ENCODE measurements at places on chromosomes 4 and X. TPM values are rescaled to one million over a fixed set of nuclear protein-coding genes. Genes with fewer than 3 reads are reported as not detected.

The PHKA2 gene
- polyA plus RNA-seq: 20.5 TPM

The PPP2R3B gene
- 19.4 TPM for polyA plus RNA-seq

The CCDC110 gene
- not detected for polyA plus RNA-seq

The NAP1L2 gene
- 0.12 TPM for polyA plus RNA-seq

The SPARCL1 gene
- polyA plus RNA-seq: not detected

The CT45A10 gene
- not detected for polyA plus RNA-seq

The PRIMPOL gene
- polyA plus RNA-seq: 8.0 TPM

The KLHL13 gene
- 27.6 TPM for polyA plus RNA-seq

The STAG2 gene
- 11.3 TPM for polyA plus RNA-seq

DNA sequence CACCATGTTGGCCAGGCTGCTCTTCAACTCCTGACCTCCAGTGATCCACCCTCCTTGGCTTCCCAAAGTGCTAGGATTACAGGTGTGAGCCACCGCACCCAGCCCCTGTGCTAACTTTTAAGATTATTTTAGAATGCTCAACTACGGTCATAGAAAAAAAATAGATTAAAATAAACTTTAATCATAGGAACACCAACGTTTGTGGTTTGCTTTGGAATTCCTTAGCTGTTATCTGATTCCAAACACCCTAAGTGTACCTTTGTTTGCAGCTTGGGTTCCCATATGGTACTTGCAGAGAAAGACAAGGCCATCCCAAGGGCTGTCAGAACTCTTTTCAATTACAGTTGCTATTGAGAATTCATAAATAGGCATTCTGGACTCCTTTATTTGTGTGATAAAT lies 90.1 kb upstream of the EFHC2 start:
- H3K4me1 ChIP-seq: no peaks in the 10 kb centered on the region
- no peaks in the 10 kb centered on the region for H3K27me3 ChIP-seq
- H3K36me3 ChIP-seq: no peaks in the 10 kb centered on the region
- no peak overlapping the region for H3K4me3 ChIP-seq
- H3K27ac ChIP-seq: no peak overlapping the region

DNA sequence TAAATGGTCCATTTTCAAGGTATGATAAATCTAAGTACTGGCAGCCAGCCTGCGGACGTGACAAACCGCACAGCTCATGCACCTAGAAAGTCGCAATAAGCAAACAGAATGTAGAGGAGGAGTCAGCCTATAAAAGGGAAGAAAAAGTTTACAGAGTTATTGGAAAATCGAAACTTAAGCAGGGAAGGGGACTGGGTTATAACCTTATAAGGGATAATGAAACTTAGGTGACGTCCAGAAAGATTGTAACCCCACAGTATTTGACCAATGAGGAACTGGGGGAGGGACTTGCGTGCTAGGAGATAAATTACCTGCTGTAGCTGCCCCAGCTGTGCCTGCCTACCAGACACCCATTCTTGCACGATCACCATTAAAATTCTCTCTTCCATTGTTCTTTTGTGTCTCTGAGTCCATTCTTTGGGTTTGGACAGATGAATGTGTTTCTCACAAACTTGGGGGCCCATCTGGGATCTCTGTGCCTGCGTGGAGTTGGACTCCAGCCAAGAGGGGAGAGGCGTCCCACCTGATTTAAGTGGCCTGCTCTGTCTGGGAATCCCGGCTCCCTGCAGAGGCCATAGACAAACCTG lies 61.0 kb downstream of the ZCCHC12 start:
- H3K27me3 ChIP-seq: peaks cover 21% of the 10 kb centered on the region
- no peak overlapping the region for H3K27ac ChIP-seq
- no peaks in the 10 kb centered on the region for H3K36me3 ChIP-seq
- no peak overlapping the region for H3K4me3 ChIP-seq
- H3K4me1 ChIP-seq: no peaks in the 10 kb centered on the region
- no peak for DNase-seq

- no peak overlapping the region for H3K27ac ChIP-seq
- no peak overlapping the region for H3K4me3 ChIP-seq
- peak; percentile 9 for DNase-seq
- no peaks in the 10 kb centered on the region for H3K27me3 ChIP-seq
- no peaks in the 10 kb centered on the region for H3K4me1 ChIP-seq
- H3K36me3 ChIP-seq: no peaks in the 10 kb centered on the region
These were observed 82.9 kb downstream of the LAS1L start for GRCh38 chrX:65451663-65452062.

- H3K27me3 ChIP-seq: peaks cover 6% of the 10 kb centered on the region
- H3K36me3 ChIP-seq: no peaks in the 10 kb centered on the region
- DNase-seq: no peak
These were observed 341.7 kb upstream of the FAT1 start for GRCh38 chr4:187065396-187065795.

DNA sequence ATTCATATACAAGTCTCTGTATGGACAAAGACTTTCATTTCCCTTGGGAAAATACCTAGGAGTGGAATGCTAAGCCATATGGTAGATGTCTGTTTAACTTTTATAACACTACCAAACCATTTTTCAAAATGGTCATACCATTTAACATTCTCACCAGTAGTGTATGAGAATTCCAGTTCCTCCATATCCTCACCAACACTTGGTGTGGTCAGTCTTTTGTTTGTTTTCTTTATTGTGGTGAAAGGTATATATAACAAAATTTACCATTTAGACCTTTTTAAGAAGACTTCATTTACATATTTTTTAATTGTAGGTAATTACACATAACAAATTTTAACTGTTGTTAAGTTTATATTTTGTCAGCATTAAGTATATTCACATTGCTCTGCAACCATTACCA lies 12.7 kb upstream of the APLN start:
- no peak overlapping the region for H3K4me3 ChIP-seq
- H3K27ac ChIP-seq: no peak overlapping the region
- DNase-seq: no peak
- no peaks in the 10 kb centered on the region for H3K36me3 ChIP-seq

GRCh38 chrX:37825215-37825842 lies 22.0 kb downstream of the DYNLT3 start:
- no peaks in the 10 kb centered on the region for H3K4me1 ChIP-seq
- DNase-seq: peak; percentile 12
- peaks cover 4% of the 10 kb centered on the region for H3K27me3 ChIP-seq
- no peaks in the 10 kb centered on the region for H3K36me3 ChIP-seq

- H3K4me1 ChIP-seq: peaks cover 4% of the 10 kb centered on the region
- H3K4me3 ChIP-seq: peak overlapping the region; percentile 61
- H3K27ac ChIP-seq: peak overlapping the region; percentile 85
- peaks cover 2% of the 10 kb centered on the region for H3K36me3 ChIP-seq
- DNase-seq: no peak
These were observed 817 bp upstream of the WDR19 start for GRCh38 chr4:39181520-39181904.

DNA sequence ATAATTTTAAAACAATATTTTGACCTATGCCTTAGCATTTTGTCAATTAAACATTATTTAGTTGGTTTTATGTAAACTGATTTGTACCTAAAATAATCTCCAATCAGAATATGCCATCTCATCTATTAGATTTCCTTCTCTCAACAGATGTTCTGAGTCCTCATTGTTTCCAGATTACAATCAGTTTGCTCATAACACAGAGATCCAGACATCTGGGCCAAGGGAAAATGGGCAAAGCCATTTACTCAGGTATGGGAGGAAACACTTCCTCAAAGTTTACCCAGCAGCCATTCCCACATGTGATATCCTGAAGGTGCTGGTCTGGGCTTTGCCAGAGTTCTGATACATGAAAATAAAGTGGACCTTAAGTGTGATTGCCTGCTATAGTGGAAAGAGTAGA lies 217.9 kb upstream of the GPC4 start:
- peak overlapping the region; percentile 2 for H3K27ac ChIP-seq
- H3K4me3 ChIP-seq: no peak overlapping the region
- peak; percentile 4 for DNase-seq
- no peaks in the 10 kb centered on the region for H3K36me3 ChIP-seq
- H3K4me1 ChIP-seq: peaks cover 2% of the 10 kb centered on the region
- no peaks in the 10 kb centered on the region for H3K27me3 ChIP-seq

DNA sequence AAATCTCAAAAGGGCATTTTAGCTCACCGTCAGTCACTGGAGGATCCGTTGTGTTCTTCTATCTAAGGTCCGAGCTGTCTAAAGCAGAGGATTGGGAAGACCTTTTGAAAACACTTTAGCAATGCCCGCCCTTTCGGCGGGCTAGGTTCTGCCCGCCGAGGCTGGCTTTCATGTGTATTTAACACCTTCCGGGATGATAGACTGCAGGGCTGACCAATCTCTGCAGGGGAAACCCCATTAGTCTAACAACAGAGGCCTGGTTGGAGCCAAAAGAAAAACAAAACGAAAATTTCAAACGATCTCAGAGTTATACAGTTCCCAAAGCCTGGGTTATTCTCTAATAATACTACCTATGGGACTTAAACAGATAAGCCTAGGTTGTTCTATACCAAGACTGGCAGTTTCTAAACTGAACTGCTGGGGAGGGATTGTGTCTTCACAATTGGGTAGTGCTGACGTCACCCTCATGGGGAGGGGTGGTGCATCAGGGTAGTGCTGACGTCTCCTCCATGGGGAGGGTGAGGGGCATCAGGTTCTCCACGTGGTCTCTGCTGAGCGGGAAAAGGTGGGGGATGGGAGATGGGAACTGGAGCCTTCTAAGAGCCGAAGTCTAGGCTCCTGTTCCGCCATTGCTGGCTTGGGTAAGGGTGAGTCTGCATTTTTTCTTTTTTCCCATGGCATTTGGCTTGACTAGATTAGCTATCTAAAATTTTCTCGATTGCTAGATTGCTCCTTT lies 14.8 kb upstream of the CUL4B start:
- H3K4me1 ChIP-seq: no peaks in the 10 kb centered on the region
- H3K27ac ChIP-seq: no peak overlapping the region
- no peaks in the 10 kb centered on the region for H3K36me3 ChIP-seq
- H3K27me3 ChIP-seq: no peaks in the 10 kb centered on the region
- H3K4me3 ChIP-seq: no peak overlapping the region

- H3K4me1 ChIP-seq: no peaks in the 10 kb centered on the region
- H3K4me3 ChIP-seq: no peak overlapping the region
- no peaks in the 10 kb centered on the region for H3K36me3 ChIP-seq
These were observed 642.4 kb downstream of the TRIML1 start for GRCh38 chr4:188781655-188782054.

DNA sequence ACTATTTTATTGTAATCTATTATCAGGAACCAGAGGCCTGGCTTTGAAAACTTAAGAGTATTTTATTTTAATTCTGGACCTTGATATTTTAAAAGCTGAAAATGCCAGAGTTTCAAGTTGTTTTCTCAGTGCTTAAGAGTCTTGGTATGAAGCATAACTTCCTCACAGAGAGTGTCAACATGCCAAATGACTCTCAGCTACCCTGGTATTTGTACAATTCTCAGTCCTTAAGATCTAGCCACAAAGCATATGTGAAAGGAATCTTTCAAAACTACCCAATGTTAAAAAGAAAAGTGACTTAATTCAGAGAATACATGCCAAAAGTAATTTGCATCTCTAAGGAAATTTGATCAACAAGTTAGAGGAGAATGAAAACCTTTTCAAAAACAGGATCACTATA lies 171.9 kb downstream of the DKK2 start:
- DNase-seq: no peak
- peaks cover 4% of the 10 kb centered on the region for H3K36me3 ChIP-seq
- H3K4me3 ChIP-seq: no peak overlapping the region
- H3K27me3 ChIP-seq: no peaks in the 10 kb centered on the region
- H3K27ac ChIP-seq: peak overlapping the region; percentile 60

DNA sequence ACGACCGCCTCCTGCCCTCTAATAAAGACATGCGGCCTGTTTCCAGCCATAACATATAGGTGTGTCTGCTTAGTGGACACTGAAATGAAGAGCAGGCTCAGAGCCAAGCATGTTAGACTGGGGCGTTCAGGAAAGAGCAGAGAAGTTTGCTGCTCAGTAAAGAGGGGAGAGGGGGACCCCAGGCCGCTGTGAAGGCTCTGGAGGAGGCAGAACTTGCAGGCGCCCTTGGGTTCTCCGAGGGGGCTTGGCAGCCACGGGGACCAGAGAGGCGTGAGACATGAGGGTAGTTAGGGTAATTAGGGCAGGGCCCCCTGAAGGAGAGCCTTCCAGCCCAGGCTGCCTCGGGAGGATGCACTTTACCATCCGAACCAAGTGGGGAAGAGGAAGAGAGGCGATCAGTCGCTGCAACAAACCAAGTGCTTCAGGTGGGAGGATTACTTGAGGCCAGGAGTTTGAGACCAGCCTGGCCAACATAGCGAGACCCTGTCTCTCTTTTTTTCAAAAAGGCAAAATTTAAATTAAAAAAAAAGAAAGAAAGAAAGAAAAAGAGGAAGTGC lies 46.6 kb upstream of the CDKN2AIP start:
- H3K27ac ChIP-seq: no peak overlapping the region
- peaks cover 5% of the 10 kb centered on the region for H3K4me1 ChIP-seq
- H3K36me3 ChIP-seq: no peaks in the 10 kb centered on the region
- H3K4me3 ChIP-seq: no peak overlapping the region

DNA sequence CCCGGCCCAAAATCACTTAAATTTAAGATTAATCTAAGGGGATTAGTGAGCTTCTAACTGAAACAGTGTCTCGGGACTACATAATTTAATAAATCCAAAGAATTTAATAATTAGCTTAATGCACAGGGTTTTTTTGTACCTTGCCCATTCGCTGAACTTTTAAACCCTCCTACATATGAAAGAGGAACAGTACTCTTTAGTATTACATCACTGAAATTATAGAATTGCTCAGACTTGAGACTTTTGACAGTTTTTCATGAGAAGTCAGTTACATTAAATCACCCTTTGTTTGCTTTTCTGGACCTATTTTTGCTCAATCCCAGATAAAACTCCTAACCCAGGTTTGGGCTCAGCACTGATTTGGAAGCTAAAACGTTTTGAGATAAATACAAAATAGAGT lies 2.4 kb upstream of the TADA2B start:
- H3K4me1 ChIP-seq: peaks cover 22% of the 10 kb centered on the region
- DNase-seq: no peak
- H3K4me3 ChIP-seq: no peak overlapping the region
- H3K27me3 ChIP-seq: no peaks in the 10 kb centered on the region
- H3K27ac ChIP-seq: no peak overlapping the region
- H3K36me3 ChIP-seq: no peaks in the 10 kb centered on the region

GRCh38 chr4:76420188-76420761 lies 666 bp downstream of the CCDC158 start:
- peak; percentile 39 for DNase-seq
- no peaks in the 10 kb centered on the region for H3K27me3 ChIP-seq
- H3K27ac ChIP-seq: no peak overlapping the region
- no peak overlapping the region for H3K4me3 ChIP-seq
- peaks cover 6% of the 10 kb centered on the region for H3K4me1 ChIP-seq
- no peaks in the 10 kb centered on the region for H3K36me3 ChIP-seq

DNA sequence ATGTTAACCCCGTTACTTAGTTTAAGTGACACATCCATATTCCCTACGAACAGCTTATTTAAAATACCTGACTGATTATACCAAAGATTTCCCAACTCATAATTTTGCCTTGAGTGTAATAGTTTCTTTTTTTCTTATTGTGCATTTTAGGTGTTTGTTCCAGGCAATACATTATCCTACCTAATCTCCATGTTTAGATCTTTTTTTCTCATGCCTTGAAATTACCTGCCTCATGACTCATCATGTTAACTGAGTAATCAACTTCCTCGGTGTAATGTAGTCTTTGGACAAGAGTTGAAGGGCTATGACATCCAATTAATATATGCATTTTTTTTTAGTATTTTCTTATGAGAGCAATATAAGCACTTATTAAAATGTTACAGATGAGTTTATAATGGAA lies 228.7 kb upstream of the ANKRD50 start:
- no peak for DNase-seq
- H3K4me1 ChIP-seq: peaks cover 4% of the 10 kb centered on the region
- H3K27me3 ChIP-seq: no peaks in the 10 kb centered on the region
- peak overlapping the region; percentile 98 for H3K27ac ChIP-seq
- H3K4me3 ChIP-seq: no peak overlapping the region

GRCh38 chr4:73607375-73608033 lies 12.7 kb downstream of the RASSF6 start:
- H3K27me3 ChIP-seq: peaks cover 21% of the 10 kb centered on the region
- H3K36me3 ChIP-seq: no peaks in the 10 kb centered on the region
- no peak overlapping the region for H3K27ac ChIP-seq
- H3K4me3 ChIP-seq: no peak overlapping the region
- H3K4me1 ChIP-seq: no peaks in the 10 kb centered on the region
- DNase-seq: no peak

Data from SK-N-SH (cell line).